Suprapubic skin (tissue), 4 donors: ENCODE measurements at places on chromosomes 12 and 14.

DNA sequence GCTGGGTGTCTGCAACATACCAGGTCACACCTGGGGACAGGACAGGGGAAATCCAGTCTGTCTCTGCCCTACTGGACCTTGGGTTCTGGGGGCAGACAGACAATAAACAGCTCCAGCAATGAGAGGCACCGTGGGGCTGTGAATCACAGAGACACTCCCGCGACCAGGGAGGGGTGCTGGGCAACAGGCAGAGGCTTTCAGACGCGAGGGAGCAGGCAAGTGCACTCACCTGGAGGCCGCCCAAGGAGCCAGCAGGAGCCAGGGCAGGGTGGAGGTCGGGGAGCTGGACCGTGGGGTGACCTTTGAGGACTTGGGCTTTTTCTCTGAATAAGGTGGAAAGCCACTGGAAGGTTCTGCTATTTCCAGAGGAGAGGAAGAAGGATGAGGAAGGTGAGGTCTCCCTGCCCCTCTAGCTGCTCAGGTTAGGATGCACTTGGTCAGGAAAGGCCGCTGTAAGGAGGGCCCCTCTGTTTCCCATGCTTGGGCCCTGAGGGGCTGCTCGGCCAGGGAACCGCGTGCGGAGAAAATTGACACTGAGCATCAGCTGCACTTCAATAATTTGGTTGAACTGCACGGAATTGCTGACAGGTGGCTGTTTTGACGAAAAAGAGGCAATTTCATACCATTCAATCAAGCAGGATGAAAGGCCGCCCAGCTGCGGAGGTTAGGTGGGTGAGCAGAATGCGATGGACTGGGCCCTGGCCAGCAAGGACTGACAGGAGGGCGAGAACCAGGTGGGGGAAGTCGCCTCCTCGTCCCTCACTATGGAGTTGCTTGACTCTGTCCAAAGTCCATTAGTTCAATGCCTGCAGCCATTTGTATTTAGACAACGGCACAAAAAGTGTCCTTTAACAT lies 42.2 kb downstream of the JAG2 start:
- peak; percentile 65 for DNase-seq

DNA sequence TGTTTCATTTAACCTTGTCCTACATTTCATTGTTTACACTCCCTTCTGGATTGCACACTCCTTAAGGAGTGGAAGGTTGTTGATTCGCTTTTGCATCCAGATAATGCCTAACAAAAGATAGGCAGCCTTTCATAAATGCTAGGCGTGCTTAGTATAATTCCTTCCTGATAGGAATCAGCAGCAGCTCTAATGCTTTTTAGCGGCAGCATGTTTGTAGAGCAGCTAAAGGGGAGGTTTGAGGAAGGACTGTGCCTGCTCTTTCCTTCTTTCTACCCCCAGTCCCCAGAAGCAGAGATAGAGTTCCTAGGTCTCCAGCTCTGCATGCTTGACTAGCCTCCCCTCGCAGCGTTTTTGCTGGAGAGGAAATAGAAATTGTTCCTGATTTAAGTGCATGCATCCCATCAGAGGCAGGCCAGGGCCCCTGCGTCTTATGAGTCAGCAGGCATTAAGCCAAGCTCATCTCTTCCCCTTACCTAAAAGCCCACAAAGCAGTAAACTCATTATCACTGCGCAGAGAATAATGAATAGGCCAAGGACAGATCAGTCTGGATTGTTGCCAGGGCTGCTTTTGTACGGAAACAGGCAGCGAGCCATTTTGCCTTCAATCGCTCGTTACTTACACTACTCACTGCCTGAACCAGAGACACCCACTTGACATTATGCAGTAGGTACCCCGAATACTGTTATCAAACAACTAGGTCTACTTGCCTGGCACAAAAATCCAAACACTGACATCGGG lies 14.0 kb upstream of the TBPL2 start:
- DNase-seq: no peak

DNA sequence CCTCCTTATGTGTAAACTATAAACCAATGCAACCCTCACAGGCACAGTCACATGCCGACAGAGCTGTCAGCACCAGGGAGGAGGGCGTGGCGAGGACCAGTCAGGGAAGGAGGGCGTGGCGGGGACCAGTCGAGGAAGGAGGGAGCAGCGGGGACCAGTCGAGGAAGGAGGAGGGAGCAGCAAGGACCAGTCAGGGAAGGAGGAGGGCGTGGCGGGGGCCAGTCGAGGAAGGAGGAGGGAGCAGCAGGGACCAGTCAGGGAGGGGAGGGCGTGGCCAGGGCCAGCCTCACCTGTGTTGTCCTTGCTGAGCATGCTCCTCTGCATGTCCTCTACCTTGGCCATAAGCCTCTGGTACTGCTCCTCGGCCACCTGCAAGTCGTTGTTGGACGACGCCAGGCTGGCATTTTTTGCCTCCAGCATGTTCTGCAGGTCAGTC lies 24.2 kb downstream of the GOLGA3 start:
- no peak for DNase-seq

- no peak for DNase-seq
These were observed 56.3 kb downstream of the KCNH5 start for GRCh38 chr14:62988967-62989366.

GRCh38 chr12:92395322-92395721 lies 249.7 kb upstream of the BTG1 start:
- DNase-seq: no peak

GRCh38 chr12:84658877-84659276 lies 253.7 kb downstream of the SLC6A15 start:
- DNase-seq: no peak

GRCh38 chr12:132185705-132186104 lies 41.4 kb downstream of the NOC4L start:
- DNase-seq: no peak

DNA sequence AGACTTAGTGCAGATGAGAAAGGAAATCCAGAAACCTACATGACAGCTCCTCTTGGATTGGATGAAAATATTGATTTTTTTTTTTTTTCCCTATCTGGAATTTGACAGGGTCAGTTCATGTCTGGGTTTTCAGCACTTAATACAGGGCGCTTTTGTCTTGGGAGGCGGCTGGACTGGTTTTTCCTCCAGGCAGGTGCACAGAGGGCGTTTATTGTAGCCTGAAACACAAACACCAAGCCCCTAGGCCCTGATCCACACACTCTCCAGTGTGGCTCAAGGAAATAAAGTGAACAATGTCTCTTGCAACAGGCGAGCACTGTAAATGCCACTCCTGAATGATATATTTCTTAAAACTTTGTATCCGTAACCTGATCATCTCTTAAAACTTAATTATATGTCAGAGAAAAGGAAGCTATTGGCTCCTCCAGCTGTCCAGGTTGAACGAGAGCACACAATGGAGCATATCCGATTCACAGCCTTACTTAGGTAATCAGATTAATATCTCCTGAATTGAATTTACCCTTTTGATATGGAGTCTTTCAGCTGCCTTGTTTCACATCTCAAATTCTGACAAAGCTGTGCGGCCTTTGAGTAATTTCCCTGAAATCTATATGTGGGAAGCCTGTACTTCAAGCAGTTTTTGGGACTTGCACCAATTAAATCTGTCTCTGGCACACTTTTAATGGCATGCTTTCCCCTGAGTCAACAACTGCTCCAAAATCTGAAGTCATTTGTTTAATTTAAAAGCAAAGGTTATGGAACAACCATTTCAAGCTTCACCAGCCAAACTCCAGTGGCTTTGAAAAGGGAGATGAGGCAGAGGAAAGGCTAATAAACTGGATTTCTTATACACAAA lies 485.7 kb downstream of the ZFP36L1 start:
- DNase-seq: no peak
